Trophoblast cell (in vitro differentiated cells and primary cell): ENCODE measurements at places on chromosomes 11 and 22.

GRCh38 chr11:10692531-10693115 lies 932 bp downstream of the IRAG1 start:
- H3K27me3 ChIP-seq = no peaks in the 10 kb centered on the region
- H3K27ac ChIP-seq = no peak overlapping the region
- H3K4me1 ChIP-seq = peaks cover 1% of the 10 kb centered on the region
- no peak for DNase-seq
- H3K4me3 ChIP-seq = no peak overlapping the region

DNA sequence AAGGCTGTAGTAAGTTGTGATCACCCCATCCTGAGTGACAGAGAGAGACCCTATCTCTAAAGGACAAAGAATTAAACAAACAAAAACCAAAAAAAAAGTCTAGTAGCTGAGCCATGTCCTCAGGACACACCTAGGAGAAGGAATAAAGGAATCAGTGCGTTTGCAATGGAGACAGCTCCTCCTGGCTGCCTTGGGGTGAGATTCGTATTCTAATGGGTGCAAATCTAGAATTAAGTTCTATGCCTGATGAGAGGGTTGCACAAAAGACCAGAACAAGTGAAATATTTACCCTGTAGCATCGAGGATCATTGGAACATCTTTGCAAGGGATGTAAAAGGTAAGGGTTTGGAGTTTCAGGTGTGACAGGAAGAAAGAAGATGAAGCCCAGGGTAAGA lies 70.3 kb upstream of the BMAL1 start:
- no peaks in the 10 kb centered on the region for H3K36me3 ChIP-seq
- H3K27me3 ChIP-seq = no peaks in the 10 kb centered on the region
- H3K4me1 ChIP-seq = peaks cover 14% of the 10 kb centered on the region
- peak overlapping the region; percentile 57 for H3K27ac ChIP-seq

GRCh38 chr22:24681236-24681635 lies 78.2 kb downstream of the GGT1 start:
- no peaks in the 10 kb centered on the region for H3K4me1 ChIP-seq
- no peaks in the 10 kb centered on the region for H3K27me3 ChIP-seq
- H3K27ac ChIP-seq = no peak overlapping the region
- no peak overlapping the region for H3K4me3 ChIP-seq
- H3K36me3 ChIP-seq = no peaks in the 10 kb centered on the region
- DNase-seq = no peak

DNA sequence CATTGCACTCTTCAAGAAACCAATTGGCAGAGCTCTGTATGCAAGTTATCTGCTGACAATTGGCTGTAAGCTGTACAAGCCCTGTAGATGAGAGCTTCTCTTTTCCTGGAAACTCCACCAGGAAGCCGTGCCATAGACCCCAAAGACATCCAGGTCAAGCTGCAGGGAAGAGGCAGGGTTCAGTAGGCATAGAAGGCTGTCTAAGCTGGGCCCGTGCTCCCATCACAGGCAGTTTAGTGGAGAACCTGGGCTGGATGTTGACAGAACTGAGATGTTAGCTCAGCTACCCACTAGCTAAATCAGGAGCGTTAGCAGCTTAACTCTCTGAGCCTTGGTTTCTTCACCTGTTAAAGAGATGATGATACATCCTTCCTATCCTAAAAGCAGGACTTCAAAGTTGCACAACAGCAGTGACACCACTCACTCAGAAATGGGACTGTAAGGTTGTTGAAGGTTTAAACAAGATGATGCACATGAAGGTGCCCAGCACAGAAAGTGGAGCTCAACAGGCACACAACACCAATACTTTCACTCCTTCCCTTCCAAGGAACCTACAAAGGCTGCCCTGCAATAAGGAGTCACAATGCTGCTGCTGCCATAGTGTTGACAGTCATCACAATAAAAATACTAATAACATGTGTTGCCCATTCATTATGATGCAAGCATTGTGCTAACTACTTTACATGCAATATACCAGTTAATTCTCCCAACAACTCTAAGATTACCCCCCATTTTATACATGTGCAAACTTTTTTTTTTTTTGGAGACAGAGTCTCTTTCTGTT lies 115.4 kb downstream of the ZBTB16 start:
- no peaks in the 10 kb centered on the region for H3K27me3 ChIP-seq
- H3K4me1 ChIP-seq = peaks cover under 1% of the 10 kb centered on the region
- H3K36me3 ChIP-seq = no peaks in the 10 kb centered on the region
- no peak for DNase-seq
- H3K4me3 ChIP-seq = no peak overlapping the region

- no peaks in the 10 kb centered on the region for H3K27me3 ChIP-seq
- no peaks in the 10 kb centered on the region for H3K4me1 ChIP-seq
- no peaks in the 10 kb centered on the region for H3K36me3 ChIP-seq
- no peak for DNase-seq
These were observed 14.4 kb upstream of the BRSK2 start for GRCh38 chr11:1375161-1375954.

GRCh38 chr11:74443071-74443864 lies 24.1 kb downstream of the KCNE3 start:
- no peaks in the 10 kb centered on the region for H3K27me3 ChIP-seq
- H3K4me3 ChIP-seq = no peak overlapping the region

- H3K36me3 ChIP-seq = no peaks in the 10 kb centered on the region
- no peaks in the 10 kb centered on the region for H3K27me3 ChIP-seq
- H3K27ac ChIP-seq = no peak overlapping the region
- H3K4me3 ChIP-seq = no peak overlapping the region
These were observed 30.0 kb upstream of the FLI1 start for GRCh38 chr11:128663824-128664223.

DNA sequence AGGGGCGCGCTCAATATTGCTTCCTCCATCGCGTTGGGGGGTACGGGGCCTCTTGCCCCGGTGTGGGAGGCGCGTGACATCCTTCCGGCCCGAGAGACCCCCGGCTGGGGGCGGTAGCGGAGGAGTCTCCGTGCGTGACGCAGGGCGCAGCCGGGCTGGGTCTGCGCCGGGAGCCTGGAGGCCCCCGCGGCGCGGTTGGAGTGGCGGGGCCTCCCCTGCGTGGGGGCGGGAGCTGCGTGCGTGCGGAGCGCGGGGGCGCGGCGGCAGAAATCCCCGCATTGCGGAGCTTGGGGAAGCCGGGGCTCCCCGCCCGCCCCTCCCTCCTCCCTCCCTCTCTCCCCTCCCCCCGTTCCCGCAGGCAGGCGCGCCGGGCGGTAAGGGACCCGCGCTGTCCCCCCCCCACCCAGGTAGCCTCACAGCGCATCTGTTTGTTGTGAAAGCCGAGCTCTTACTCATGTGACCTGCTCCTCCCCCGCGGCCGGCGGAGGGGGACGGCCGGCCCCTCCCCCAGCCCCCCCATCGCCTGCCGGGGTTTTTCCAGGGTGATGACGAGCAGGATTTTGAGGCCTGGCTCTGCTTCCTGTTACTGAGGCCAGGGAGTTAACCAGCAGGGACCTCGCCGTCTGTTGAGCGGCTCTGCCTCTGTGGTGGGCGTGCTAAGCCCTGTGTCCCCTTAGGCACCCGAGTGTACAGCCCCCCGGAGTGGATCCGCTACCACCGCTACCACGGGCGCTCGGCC lies 1.6 kb downstream of the PIM3 start:
- no peaks in the 10 kb centered on the region for H3K27me3 ChIP-seq
- peak overlapping the region; percentile 92 for H3K27ac ChIP-seq
- H3K36me3 ChIP-seq = peaks cover 31% of the 10 kb centered on the region

- H3K36me3 ChIP-seq = peaks cover 1% of the 10 kb centered on the region
- no peak overlapping the region for H3K27ac ChIP-seq
- DNase-seq = peak; percentile 75
- no peak overlapping the region for H3K4me3 ChIP-seq
- no peaks in the 10 kb centered on the region for H3K4me1 ChIP-seq
These were observed 362.2 kb downstream of the CTTN start for GRCh38 chr11:70760416-70761020.

DNA sequence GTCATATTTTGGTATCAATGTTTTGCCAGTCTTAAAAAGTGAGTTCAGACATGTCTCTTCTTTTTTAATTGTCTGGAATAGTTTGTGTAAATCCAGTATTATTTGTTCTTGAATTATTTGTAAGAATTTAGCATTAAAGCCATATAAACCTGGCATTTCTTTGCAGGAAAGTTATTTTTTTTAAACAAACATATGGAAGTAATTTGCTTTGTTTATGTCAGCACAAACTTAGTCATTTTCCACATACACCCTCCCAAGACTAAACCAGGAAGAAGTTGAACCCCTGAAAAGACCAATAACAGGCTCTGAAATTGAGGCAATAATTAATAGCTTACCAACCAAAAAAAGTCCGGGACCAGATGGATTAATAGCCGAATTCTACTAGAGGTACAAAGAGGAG lies 9.1 kb upstream of the CCDC81 start:
- no peaks in the 10 kb centered on the region for H3K36me3 ChIP-seq
- no peak for DNase-seq
- no peaks in the 10 kb centered on the region for H3K4me1 ChIP-seq
- H3K27me3 ChIP-seq = no peaks in the 10 kb centered on the region
- no peak overlapping the region for H3K27ac ChIP-seq

- peaks cover 10% of the 10 kb centered on the region for H3K27me3 ChIP-seq
- H3K36me3 ChIP-seq = no peaks in the 10 kb centered on the region
- H3K4me3 ChIP-seq = no peak overlapping the region
- no peaks in the 10 kb centered on the region for H3K4me1 ChIP-seq
- H3K27ac ChIP-seq = no peak overlapping the region
- no peak for DNase-seq
These were observed 5.2 kb downstream of the UPB1 start for GRCh38 chr22:24500277-24500820.

DNA sequence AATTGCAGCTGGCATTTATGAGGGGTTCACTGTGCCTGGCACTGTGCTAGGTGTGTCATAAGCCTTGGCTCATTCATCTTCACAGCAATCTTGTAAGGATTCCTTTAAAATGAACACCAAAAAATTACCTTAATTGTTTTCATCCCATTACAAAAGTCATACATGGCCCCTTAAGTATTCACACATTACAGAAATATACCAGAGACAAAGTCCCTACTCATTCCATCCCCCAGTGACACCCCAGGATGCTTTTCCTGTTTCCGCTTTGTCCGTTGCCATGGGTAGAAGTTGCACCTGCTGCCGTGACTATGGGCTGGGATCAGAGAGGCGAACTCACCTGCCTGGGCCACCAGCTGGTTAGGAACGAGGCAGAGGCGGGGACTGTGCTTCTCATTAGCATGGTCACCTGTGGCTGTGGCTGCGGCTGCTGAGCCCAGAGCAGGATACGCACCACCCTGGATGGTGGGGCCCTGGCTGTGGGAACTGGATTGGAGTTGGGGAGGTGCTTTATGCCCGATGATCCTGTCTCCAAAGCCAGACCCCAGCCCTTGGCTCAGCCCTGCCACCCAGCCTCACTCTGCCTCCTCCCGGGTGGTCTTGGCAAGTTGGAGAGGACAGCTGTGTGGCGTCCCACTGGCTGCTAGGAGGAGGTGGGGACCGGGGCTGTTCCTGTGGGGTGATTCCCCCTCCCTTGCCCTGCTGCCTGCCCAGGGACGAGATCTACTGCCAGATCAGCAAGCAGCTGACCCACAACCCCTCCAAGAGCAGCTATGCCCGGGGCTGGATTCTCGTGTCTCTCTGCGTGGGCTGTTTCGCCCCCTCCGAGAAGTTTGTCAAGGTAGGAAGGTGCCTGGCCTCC lies 60.8 kb downstream of the MYO7A start:
- no peak overlapping the region for H3K4me3 ChIP-seq
- DNase-seq = peak; percentile 11
- no peaks in the 10 kb centered on the region for H3K27me3 ChIP-seq
- no peaks in the 10 kb centered on the region for H3K36me3 ChIP-seq
- no peak overlapping the region for H3K27ac ChIP-seq

DNA sequence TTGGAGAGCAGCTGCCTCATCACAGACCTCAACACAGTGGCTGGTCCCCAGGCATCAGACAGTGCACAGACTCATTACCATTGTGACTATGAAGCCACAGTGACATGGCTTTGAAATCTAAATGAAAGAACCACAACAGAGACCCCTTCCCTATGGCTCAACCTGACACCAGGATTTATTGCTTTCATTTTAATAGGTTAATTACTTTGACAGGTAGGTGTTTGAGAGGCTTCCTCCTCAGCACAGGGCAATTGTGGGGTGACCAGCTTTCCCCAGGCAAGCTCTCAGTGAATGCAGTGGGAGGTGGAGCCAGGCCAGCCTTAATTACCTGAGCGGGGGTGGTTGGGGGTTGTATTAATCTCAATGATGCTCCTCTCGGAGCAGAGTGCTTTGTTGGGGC lies 102.3 kb downstream of the CHST1 start:
- H3K4me1 ChIP-seq = no peaks in the 10 kb centered on the region
- no peak overlapping the region for H3K4me3 ChIP-seq
- no peak overlapping the region for H3K27ac ChIP-seq
- H3K27me3 ChIP-seq = no peaks in the 10 kb centered on the region
- no peak for DNase-seq

DNA sequence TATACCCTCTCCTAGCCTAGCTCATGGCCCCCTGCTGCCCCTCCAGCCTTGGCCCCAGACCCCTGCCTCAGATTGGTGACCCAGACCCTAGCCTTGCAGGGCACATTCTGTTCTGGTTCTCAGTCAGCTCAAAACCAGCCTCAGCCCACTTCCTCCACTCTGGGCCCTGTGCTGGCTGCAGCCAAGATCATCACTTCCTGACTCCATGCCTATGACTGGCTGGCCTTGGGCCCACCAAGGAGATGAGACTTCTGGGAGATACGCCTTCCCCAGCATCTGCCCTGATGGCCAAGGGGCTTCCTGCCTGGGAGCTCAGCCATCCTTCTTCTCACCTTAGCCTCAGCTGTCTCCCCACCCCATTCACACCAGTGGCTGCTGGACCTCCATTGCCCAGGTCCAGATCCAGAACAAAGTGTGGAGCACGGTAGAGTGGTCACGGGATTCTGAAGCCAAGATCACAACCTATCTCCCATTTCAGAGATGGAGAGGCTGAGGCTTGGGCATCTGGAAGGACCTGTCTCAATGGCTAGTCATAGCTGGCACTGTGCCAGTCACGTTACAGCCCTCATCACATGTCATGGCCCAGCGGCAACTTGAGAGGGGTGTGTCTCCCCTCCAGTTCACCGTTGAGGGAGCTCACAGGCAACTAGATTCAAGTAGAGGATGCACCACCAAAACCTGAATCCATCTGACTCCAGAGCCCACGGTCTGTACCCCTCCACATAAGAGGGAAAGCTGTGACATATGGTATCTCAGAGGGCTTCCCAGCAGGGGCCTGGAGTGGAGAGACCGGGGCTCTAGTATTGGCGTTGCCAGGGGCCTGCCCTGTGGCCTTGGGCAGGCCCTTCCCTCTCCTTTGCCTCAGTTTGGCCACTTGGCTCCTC lies 43.0 kb upstream of the KLHL35 start:
- peaks cover 3% of the 10 kb centered on the region for H3K4me1 ChIP-seq
- H3K27me3 ChIP-seq = no peaks in the 10 kb centered on the region
- no peak for DNase-seq

GRCh38 chr11:79226126-79226525 lies 214.7 kb downstream of the TENM4 start:
- no peaks in the 10 kb centered on the region for H3K4me1 ChIP-seq
- no peaks in the 10 kb centered on the region for H3K36me3 ChIP-seq
- no peak overlapping the region for H3K27ac ChIP-seq
- H3K27me3 ChIP-seq = no peaks in the 10 kb centered on the region
- no peak for DNase-seq
- H3K4me3 ChIP-seq = no peak overlapping the region

- no peak overlapping the region for H3K4me3 ChIP-seq
- no peaks in the 10 kb centered on the region for H3K36me3 ChIP-seq
- no peaks in the 10 kb centered on the region for H3K4me1 ChIP-seq
- H3K27ac ChIP-seq = no peak overlapping the region
These were observed 97.7 kb downstream of the MPPED2 start for GRCh38 chr11:30488304-30488998.
